ENCODE measurements at places on chromosomes 1 and 21. TPM values are rescaled to one million over a fixed set of nuclear protein-coding genes. Genes with fewer than 3 reads are reported as not detected.
A peak's percentile ranks its signal among the peaks of the same experiment; 100 is the strongest.

- DNase-seq = no peak
Observed at GRCh38 chr21:44590311-44590721, 2.0 kb downstream of the KRTAP10-6 start.

The CAPN9 gene
- 0.04 TPM for total RNA-seq

The ACTL8 gene
- 0.17 TPM for total RNA-seq

DNA sequence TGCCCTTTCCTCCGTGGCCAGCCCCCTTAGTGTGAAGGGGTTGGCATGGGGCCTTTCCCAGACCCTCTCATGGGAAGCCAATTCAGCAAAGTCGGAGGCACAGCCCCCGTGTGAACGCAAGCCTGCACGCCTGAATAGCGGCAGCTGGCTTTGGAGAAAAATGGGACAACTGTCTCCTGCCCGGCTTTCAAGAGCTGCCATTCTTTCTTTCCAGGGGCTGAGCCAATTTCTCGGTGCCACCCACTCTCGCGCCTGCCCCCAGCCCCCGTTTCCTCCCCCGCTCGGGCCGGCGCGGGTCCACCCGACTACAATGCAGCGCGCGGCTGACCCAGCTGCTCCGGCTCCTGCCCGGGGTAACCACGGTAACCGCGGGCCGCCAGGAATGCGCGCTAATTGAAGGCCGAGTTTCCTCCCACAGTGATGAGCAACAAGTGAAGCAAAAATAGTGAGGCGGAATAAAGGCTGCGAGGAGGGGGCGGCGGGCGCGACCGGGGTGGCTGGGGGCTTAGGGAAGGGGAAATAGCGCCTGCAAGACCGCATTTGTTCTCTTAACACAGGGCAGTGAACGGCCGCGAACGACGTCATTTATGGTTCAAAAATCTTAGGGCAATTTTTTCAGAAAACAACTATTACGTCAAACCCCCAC is 27.8 kb downstream of the ILDR2 start:
- peak; percentile 63 for DNase-seq

The DNAJC6 gene
- 8.3 TPM for total RNA-seq

DNA sequence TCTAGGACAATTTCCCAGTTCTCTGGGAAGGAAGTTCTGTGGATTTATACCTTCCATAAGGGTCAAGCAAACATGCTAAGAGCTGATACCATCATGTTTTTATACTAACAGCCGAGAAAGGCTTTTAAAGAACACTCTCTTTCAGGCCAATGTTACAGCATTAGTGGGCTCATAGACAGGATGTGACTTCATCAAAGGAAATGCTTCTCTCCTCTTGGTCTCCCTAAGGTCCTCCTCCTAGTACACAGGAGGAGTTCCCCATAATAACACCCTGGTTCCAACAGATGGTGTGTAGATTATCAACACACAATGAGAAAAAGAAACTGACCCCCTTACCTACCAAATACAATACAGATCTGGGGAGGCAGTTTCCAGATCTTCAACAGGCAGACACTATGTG is 26.7 kb upstream of the GLIS1 start:
- no peak for DNase-seq

GRCh38 chr1:90313778-90314177 is 318.9 kb downstream of the ZNF326 start:
- DNase-seq = no peak

GRCh38 chr1:95953015-95953414 is 719.0 kb downstream of the RWDD3 start:
- DNase-seq = no peak

The KRTAP21-2 gene
- not detected for total RNA-seq

The C1orf115 gene
- total RNA-seq = 8.4 TPM

- DNase-seq = no peak
Observed at GRCh38 chr1:161073474-161074121, 3.9 kb upstream of the ARHGAP30 start.

DNA sequence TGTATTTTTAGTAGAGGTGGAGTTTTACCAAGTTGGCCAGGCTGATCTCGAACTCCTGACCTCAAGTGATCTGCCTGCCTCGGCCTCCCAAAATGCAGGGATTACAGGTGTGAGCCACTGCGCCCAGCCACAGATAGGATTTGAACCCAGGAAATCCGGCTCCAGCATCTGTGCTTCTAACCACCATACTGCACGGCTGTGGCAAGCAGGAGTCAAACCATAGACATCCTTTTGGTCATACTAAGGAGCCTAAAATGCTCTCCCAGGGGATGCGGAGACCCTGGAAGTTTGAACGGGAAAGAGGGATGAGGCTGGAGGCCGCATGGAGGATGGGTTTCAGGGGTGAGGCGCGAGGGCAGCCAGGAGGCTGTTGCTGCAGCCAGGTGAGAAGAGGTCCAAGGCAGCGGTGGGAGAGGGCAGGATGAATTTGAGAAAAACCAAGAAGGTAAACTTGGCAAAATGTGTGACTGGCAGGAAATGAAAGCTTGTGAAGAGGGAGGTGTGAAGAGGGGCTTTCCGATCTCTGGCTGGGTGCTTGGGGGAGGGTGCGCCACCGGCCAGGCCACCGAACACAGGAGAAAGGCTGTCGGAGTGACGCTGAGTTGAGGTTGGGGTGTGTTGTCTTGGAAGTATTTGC is 24.0 kb upstream of the CDK18 start:
- no peak for DNase-seq

The HPCAL4 gene
- 0.27 TPM for total RNA-seq

- no peak for DNase-seq
Observed at GRCh38 chr1:92599184-92599583, 112.5 kb upstream of the GFI1 start.

The CNR2 gene
- total RNA-seq = not detected

- no peak for DNase-seq
Observed at GRCh38 chr1:233355841-233356704, 28.5 kb downstream of the MAP3K21 start.

DNA sequence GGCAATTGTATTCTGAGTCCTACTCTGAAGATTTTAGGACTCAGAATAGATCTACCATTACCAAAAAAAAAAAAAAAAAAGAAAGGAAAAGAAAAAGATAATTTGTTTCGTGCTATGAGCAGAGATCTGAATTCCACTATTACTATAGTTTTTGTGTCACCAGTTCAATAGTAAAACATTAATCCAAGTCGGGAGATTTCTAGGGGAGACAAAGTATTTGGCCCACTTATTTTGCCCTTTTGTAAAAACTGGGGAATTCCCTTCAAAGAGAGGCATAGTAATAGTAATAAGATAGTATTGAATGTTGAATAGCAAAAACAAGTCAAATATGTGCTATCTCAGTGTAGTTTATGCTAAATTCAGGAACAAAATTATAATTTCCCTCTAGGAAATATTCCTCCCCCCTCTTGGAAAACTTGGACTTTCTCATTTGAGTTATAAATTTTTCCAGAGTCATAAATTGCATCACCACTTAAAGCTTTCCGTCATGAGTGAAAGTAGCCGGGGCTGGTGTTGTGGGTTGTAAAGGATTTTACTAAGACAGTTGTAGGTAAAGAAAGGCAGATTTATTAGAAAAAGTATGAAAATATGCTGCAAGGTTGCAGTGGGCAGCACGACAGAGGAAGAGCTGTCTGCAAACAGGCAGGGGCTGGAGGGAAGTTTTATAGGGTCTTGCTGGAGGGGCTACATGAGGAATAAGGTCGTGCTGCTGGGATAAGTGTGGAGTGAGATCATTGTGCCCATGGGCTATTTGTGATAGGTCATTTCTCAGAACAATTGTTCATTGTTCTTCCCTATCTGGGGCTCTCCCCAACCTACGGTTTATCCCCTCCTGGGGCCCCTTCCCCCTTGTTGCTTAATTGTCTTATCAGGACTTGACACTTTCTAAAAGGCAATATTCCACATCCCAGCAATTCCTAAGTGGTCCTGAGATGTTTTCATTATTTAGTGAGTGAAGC is 1009.9 kb downstream of the PLA2G4A start:
- DNase-seq = no peak

DNA sequence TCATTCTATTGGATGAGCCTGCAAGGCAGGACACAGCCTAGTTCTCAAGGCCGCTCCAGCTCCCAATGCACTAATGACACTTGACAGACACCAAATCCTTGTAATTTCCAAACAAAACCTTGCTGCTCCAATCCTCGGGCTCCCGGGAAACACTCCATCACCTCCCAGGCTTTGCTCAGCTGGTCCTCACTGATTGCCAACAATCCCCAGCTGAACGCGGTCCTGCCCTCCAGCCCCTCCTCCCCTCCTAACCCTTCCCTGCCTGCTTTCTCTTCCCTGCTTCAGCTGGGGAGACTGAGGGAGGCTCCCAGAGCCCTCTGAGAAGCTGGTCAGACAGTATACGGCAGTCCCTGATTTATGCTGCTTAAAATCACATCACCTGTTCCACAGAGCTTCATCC is 114.4 kb upstream of the TNR start:
- DNase-seq = no peak

DNA sequence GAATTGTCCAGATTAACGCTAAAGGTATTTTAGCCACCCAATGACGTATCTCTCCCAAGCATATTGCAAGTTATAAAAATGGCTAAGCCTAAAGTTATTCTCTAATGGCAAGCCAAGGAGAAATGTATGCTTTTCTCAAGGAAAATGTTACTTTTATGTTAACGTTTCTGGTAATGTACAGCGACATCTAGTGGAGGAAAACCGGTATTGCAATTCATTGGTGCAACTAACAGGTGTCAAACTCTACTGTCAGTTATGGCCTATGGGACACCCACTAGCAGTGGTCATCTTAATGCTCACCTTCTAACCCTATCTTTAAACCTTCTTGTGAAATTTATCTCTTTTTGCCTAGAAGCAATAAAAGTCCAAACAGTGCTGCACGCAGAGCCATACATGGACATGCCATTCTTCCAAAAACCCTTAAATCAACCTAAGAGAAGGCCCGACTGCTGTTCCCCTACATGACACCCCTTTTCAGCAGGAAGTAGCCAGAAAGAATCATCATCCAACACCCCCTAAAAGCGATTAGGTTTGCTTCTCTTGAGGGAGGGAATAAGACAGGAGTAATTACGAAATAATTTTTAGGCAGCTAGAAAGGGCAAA is 68.7 kb upstream of the LRIF1 start:
- DNase-seq = no peak

DNA sequence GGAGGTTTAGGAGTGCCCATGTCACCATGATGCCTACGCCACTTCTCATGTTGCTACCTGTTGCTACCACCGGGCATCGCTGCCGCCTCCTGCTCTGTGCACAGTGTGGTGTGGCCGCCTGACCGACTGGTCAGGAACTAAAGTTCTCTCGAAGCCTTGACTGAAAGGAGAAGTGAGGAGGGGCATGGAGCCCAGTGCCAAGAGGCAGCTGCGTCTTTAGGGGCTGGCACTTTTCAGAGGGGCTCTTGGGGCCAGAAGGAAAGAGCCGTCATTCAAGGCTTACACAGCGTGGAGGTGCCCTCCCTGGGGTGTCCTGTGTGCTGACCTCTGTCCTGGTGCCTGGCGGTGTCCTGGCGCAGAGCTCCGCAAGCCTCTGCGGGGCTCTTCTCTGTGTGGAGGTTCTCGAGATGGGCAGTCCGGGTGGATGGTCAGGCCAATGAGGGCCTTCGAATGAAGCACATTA is 57.2 kb downstream of the ADARB1 start:
- DNase-seq = no peak

The PLA2G2C gene
- total RNA-seq = not detected

The PALMD gene
- 0.17 TPM for total RNA-seq

The TNFSF4 gene
- total RNA-seq = 0.62 TPM

GRCh38 chr1:67261680-67262079 is 46.0 kb upstream of the IL12RB2 start:
- no peak for DNase-seq

The SPATC1L gene
- 10.9 TPM for total RNA-seq

DNA sequence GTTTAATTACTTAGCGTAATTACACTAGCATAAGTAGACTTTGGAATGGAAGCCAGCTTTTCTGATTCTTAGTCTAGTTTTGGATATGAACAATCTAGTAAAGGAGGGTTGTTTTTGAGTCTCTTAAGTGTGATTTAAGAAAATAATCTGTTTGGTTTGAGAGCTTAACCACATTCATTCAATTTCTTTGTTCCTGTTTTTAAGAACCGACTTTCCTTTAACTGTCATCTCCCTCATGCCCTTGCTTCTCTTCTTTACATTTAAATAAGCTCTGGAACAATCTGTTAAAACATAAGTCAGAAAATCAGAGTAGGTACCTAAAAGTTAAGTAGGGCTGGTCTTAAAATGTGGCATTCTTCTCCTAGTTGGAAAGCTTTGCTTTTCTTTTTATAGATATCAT is 27.7 kb downstream of the CDC42 start:
- DNase-seq = no peak

The CD53 gene
- total RNA-seq = not detected

DNA sequence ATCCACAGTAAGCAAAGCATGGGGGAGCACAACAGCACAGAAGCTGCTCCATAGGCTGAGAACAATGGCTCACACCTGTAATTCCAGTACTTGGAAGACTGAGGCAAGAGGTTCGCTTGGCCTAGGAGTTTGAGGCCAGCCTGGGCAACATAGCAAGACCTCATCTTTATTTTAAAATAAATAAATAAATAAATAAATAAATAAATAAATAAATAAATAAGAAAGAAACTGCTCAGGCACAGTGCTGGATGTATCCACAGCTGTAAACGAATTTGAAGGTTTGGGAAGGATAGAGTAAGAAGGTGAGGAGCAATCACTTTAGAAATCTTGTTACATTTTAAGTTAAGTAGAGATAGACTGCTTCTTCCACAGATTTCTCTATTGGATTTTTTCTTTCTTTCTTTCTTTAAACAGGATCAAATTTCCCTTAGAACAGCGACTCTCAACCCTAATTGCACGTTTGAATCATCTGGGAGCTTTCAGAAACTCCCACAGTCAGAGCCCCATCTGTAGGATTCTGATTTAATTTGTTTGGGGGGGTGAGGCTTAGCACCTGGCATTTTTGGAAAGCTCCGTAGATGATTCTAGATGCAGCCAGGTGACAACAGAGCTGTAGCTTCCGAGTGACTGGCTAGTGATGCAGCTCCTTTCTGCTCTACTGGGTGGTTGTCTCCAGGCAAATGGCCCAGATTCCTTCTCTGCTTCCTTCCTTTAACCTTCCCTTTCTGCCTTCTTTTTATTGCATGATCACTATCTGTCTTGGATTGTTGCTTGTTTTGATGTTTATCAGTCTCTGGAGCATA is 53.5 kb downstream of the S1PR1 start:
- no peak for DNase-seq

- no peak for DNase-seq
Observed at GRCh38 chr1:105138458-105138893, 1388.8 kb downstream of the AMY1C start.

GRCh38 chr1:185804206-185804605 is 70.0 kb downstream of the HMCN1 start:
- peak; percentile 29 for DNase-seq
